ENCODE measurements at places on chromosomes 13 and 19. TPM values are rescaled to one million over a fixed set of nuclear protein-coding genes. Genes with fewer than 3 reads are reported as not detected.

Gene LYPD5
- 2.7 TPM for total RNA-seq

Gene ZNF432
- total RNA-seq: 13.3 TPM

Gene SOX1
- 13.0 TPM for total RNA-seq

Gene NEK5
- 0.74 TPM for total RNA-seq

Gene IRGQ
- 92.0 TPM for total RNA-seq

Gene PCSK4
- 2.2 TPM for total RNA-seq

Gene C19orf18
- total RNA-seq: 0.25 TPM

Gene WDR18
- 35.9 TPM for total RNA-seq

Gene SBNO2
- total RNA-seq: 5.2 TPM
